ENCODE measurements at places on chromosomes 1 and 21.
A peak's percentile ranks its signal among the peaks of the same experiment; 100 is the strongest.

DNA sequence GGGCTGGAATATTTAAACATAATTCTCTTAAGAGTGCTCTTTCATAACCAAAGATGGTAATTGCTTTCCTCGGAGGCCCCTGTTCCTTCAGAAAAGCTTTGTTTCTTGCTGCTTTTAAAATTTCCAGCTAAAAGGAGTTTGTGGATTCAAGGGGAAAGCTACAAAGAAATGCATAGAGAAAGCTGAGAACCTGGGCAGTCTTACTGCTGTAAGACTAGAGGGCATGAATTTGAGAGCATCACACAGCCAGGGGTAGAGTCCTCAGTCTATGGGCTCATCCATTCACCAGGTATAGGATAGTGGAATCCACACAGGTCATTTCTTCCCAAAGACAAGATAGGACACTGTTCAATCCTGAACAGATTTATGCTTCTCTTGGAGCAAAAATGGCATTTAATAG lies 186.3 kb upstream of the PLD5 start:
- DNase-seq: no peak

DNA sequence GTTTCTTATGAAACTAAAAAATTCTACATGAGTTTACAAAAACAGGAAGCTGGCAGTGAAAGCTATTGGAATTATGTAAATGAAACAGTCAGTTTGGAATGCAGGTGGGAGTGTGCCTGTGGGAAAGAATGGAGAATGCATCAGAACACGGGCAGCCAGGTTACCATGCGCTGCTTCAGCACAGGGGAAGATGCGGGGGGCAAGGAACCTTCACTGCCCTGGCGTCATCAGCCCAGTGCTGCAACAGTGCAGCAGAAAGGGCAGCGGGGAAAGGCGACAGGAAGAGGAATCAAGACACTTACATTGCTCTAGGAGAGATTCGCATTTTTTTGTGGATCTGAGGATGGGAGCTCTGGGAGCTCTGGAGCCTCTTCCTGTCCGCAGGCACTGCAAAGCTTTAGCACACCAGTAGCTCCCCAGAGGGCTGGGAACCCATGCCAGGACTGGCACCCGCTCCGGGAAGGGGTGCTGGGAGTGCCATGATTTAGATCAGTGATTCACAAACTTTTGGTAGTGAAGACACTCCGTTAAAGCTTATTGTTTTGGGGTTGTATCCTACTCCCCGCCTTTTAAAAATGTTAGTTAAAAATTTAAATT lies 64.1 kb upstream of the WDR26 start:
- no peak for DNase-seq

DNA sequence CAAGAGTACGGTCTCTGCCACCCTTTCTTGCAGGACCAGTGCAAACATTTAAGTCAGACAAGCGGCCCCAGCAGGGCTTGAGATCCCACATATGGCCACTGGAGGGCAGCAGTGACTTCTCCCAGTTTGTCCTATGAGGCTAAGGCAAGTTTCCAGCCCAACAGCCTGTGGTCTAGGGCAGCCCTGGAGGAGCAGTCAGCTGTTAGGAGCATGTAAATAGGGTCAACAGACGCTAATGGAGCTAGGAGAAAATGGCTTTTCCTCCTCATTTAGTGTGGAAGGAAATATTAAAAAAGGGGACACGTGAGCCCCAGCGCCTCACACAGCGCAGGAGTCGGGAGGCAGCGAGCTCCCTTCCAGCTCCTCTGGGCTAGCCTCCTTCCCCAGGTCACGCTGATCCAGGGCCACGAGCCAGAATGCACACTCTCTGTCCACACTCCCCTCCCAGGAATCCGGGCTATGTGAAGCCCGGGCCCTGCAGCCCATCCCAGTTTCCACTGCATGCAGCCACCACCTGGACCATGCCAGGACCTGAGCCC lies 95.6 kb downstream of the LAMC2 start:
- DNase-seq: peak; percentile 36

DNA sequence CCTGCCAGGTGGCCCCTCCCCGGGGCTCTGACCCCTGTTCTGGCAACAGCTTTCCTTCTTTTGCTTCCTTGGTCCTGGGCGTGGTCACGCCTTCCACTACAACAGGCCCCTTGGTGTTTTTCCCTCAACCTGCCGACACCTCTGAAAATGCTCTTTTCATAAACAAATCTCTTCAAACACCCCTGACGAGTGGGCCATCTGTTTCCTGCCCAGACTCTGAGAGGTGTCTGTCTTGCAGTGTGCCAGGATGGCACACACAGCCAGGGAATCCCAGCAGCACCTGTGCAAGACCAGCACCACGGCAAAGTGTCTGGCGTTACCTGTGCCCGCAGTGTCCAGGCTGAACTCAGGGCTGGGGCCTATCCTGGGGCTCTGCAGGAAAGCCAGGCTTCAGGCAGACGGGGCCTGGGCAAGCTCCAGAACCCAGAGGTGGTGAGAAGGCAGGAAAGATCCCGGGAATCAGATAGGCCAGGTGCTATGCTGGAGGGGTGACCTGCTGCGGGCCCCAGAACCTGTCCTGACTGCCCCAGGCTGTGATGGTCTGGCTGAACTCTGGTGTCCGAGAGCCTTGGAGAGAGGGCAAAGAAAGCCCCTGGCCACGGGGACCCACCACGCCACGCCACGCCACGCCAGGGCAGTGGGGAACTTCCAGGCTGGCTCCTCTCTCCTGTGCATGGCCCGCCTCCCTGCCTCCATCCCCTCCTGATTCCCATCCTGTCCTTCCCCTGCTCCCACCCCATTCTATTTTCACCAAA lies 88.9 kb downstream of the SIK1 start:
- DNase-seq: no peak

DNA sequence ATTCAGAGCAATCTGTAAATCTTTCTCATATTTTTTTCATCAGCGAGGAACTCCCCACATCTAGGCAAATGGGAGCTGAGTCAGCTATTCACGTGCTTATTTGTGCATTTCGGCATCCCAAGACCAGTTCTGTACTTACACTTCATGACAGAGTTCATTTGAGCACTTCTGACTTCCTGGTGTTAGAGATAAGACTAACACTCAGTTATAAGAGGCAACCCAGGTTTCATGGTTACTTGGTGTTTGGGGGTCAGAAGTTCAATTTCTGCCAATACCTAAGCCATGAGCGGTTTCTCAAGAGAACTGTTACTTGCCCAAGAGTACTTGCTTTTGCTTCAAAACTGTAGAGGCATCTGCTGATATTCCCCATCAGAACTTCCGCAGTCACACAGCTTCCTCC lies 24.1 kb upstream of the DESI2 start:
- no peak for DNase-seq

DNA sequence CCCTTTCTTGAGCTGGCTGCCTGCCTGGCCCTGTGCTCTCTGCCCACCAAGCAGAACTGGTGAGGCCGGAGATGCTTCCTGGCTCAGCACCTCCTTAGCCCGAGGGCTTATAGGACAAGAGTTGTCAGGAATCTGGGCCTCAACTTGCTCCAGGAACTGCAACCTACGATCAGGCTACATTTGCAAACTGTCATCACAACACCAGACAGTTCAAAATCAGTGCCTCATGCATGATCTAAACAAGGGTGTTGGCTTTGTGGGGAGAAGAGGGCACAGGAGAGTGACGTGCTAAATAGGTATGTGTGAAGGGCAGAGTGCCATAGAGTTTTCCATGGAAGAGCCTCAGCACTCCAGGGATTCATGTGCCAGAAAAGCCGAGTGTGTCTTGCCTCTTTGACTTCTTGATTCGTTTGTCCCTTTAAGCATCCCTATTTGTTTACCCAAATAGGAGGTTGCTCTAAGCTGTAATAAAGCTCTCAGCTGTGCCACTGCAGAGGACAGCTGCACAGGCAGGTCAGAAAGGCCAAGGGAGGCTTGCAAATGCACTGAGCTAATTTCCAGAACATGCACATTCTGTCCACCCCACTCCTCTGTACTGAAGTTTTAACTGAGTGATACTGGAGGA lies 30.2 kb upstream of the NEK2 start:
- no peak for DNase-seq

DNA sequence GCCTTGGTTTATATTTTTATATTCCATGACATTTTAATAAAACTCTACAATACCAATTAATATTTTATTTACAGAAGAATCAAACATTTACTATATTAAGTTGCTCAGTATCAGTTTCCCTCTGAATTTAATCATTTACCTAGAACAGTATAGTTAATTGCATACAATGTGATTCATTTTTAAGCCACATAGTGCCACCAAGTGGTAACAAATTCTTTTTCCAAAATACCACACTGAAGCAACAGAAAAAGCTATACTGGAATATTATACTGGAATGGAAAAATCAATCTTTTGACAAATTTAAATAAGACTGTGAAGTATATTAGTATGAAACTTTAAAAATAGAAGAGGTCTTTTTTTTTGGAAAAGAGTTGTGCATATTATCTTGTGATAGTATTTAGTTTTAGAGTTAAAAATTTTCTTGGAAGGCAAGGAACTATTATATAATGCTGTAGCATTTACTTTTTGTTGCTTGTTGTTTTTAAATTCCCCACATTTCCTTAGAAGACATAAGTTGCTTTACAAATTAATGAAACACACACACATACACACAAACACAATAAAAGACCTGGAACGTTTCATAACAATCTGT lies 57.3 kb downstream of the ZNF644 start:
- DNase-seq: no peak

GRCh38 chr1:1033009-1033587 lies 13.2 kb downstream of the AGRN start:
- peak; percentile 66 for DNase-seq

DNA sequence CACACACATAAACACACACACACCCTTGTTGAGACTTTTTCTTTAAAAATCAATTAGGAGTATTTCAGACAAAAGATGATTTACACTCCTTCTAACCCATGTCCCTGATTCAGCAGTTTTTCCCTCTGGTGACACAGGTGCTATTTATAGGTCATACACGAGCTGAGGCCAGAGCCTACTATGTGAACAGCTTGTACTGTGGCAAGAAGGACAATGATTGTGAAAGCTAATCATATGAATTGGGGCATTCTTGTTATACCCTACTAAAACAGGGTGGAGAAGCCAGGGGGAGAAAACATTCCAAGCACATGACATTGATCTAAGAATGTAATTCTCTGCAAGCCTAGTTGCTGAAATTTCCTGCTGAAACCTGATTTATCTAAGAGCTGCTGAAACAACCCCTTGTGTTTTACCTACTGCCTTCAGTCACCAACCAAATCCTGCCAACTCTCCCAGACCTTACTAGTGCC lies 60.3 kb downstream of the XCL1 start:
- no peak for DNase-seq

- no peak for DNase-seq
These were observed 15.9 kb upstream of the NIBAN1 start for GRCh38 chr1:184990204-184990603.

GRCh38 chr1:107926436-107927080 lies 38.4 kb downstream of the VAV3 start:
- DNase-seq: no peak

GRCh38 chr1:160208557-160209320 lies 3.6 kb downstream of the PEA15 start:
- no peak for DNase-seq

DNA sequence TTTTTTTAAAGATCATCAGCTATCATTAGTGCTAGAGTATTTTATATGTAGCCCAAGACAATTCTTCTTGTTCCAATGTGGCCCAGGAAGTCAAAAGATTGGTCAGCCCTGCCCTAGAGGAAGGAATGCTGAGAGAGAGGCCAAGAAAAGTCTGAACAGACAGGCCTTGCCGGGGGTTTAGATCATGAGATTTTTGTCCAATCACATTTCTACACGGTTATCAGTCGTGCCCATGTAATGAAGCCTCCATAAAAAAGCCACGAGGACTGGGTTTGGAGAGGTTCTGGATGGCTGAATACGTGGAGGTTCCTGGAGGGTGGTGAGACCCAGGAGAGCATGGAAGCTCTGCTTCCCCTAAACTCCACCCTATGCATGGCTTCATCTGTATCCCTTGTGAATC lies 24.3 kb upstream of the ENO1 start:
- DNase-seq: no peak

DNA sequence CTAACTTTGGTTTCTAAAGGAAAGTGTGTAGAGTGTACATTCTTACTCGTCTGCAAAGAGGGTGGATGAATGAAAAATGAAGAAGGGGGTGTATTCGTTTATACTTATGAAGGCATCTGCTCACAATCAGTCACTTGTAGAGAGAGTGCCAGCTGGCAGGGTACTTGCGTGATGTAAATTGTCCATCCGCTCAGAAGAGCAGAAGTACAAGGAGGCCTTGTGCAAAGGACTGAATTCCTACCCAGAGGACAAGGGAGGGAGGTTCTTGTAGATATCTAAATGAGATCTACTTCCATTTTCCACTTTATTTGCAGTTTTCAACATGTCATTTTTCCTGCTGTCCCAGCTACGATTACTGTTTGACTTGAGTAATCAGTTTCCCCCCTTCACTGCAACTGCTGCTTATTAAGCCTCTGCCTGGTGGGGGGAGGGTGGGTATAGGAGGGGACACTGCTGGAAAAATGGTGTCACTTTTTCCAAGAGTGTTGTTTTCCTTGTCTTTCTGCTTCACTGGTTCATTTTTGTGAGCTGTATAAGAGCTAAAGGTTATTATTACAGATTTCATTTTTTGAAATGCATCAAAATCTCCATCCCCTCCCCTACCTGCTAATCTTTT lies 67.3 kb downstream of the LAMC1 start:
- DNase-seq: no peak

GRCh38 chr21:37865156-37865555 lies 51.1 kb downstream of the KCNJ6 start:
- DNase-seq: no peak

GRCh38 chr1:198330982-198331615 lies 174.3 kb downstream of the NEK7 start:
- no peak for DNase-seq

- no peak for DNase-seq
These were observed 282.2 kb downstream of the NPHP4 start for GRCh38 chr1:5709976-5710375.

GRCh38 chr1:170032531-170033280 lies 41.8 kb downstream of the KIFAP3 start:
- no peak for DNase-seq

DNA sequence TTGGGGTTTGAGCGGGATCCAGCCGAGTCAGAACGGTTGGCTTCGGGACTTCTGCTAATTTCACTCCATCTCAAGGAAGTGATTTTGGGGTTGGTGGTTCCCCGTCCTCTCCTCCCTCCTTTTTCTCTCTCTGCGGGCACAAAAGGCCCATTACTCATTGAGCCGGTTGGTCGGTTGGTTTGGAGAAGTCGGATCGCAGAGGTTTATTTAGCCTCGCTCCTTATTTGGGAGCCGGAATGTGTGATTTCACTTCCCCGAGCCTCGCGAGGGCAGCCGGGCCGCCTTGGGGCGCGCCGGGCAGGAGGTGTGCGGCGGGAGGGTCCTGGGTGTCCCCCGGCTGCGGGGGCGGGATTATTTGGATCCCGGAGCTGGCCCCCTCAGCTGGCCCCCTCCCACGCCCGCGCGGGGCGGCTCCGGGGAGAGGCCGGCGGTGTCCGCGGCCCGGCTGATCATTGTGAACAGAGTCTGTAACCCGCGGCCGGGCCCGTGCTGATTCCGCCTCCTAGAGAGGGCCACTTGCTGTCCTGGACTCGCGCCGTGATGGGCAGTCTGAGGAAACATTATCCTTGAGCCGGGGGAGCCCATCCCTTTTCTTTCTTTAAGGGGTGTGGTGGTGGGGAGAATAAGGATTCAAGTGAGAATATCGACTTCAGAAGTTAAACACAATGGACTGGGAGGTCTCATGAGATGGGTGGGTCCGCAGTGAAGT lies 1.2 kb downstream of the MAPKAPK2 start:
- peak; percentile 16 for DNase-seq

- no peak for DNase-seq
These were observed 117.7 kb downstream of the CTH start for GRCh38 chr1:70528590-70529333.

GRCh38 chr1:113194846-113195830 lies 122.1 kb downstream of the LRIG2 start:
- no peak for DNase-seq

Data from activated T-helper 1 cell treated with Interleukin-2 at 50 U/mL for 16 hours (primary cell).